ENCODE measurements at places on chromosomes 16 and 17.

- DNase-seq: no peak
Observed at GRCh38 chr17:27980043-27980442, 62.4 kb upstream of the NLK start.

- DNase-seq: peak; percentile 94
Observed at GRCh38 chr17:79728169-79728907, 2.4 kb upstream of the ENPP7 start.

DNA sequence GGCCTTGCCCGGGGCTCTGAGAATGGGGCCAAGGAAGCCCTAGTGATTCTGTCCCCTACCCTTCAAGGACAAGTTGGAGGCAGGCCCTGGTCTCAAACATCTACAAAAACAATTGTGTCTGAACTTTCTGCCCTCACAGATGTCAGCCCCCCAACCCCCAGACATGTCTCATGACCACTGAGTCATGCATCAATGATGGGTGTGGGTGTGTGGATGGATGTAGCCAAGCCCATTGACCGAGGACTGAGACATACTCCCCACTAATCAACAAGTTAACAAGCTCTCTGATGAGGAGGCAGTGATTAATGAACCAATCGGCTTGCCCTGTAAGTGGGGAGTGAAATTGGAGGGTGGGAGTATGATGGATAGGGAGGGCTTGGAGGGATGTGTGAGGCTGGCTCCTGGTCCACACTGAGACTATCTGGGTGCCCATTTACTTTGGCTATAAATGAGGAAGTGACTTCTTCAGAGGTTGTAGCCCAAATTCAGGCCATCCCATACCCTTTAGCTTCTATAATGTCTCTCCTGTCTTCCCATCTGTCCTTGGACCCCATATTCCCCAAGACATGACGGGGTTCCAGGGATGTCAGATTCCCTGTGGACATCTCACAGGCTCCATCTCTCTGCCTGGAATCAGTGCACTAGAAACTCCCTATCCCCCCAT, 97.1 kb upstream of the TMEM97 start:
- DNase-seq: no peak

- no peak for DNase-seq
Observed at GRCh38 chr17:60559659-60559994, 33.6 kb upstream of the APPBP2 start.

DNA sequence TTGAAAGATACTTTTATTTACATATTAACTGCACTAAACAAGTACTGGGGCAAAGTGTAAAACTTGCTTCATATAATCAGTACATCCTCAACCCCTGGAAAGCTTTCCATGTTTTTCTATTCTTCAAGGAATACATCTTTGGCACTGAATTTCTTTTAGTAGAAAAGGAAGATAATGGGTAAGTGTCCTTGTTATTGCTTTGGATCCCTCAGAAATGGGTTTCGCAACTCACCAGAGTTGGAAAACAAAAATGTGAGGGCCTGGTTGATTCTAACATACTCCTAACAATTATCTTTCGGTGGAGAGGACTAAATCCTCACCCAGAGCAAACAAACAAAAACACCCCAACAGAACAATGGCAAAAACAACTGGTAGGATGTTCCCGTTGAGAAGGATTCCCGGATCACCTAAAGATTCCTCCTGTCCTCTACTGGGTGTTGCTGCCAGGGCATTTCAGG, 120.4 kb downstream of the PARN start:
- no peak for DNase-seq

- peak; percentile 73 for DNase-seq
Observed at GRCh38 chr17:39194985-39195524, 2.4 kb downstream of the CACNB1 start.

DNA sequence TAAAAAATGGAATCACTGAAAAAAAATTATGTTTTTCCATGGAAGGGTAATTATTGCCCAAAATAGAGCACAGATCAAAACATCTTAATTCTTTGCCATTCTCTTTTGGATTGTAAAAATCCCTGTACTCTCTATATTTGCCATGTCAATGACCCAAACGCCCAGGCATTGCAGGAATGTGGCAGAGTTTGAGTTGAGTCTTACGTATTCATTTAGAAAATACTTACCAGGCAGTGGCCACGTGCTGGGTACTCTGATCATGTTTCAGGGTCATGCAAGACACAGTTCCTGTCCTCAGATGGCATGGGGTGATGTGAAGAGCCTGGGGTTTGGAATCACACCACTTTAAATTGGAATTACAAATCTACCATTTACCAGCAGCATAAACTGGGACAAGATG, 267.7 kb downstream of the ABCC12 start:
- no peak for DNase-seq

DNA sequence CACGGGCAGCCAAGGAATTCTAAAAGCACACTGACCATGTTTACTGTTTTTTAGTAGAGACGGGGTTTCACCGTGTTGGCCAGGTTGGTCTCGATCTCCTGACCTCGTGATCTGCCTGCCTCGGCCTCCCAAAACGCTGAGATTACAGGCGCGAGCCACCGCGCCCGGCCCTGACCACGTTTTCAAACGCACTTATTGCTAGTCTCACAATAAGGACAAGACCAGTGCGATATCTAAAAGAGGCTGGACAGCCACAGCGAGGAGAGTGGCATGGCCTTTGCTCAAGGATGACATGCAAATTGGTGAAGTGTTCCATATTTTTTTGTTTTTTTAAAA, 35.0 kb upstream of the CLEC18B start:
- DNase-seq: no peak

DNA sequence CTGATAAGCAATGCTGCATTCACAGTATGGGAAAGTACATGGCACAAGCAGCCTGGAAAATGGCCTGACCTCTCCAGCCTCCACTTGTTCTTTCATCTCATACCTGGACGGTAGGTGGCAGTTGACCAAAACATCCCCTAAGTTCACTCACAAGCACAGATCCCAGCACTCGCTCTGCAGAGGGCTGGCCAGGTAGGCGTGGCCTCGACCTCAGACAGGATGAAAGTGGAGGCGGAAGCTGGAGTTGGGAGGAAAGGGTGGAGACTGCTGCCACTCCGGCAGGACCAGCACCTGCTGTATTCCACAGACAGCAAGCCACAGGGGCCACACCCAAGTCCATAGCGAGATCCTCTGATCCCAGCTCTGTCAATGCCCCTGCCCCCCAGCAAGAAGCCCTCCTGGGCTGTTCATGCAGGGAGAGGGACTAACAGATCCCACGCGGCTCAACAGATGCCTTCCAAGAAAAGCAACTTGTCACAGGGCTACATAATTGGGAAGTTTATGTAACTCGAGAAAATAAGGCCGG, 31.3 kb downstream of the ZCCHC14 start:
- peak; percentile 81 for DNase-seq

GRCh38 chr17:78818932-78819331, 21.7 kb downstream of the USP36 start:
- no peak for DNase-seq

DNA sequence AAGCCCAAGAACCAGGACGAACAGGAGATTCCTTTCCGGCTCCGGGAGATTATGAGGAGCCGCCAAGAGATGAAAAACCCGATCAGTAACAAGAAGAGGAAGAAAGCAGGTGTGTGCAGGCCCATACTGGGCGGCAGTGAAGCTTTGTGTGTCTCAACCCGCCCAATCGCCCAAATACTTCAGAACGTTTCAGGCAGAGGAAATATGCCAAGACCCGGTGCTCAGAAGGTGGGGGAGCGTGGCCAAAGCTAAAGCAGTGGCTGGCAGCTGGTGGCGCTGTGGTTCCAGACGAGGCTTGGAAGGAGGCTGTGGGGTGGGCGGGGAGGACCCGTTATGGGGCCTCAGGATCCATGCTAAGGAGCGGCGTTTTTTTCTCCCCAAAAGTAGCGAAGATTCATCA, 1.2 kb downstream of the CCDC137 start:
- no peak for DNase-seq

DNA sequence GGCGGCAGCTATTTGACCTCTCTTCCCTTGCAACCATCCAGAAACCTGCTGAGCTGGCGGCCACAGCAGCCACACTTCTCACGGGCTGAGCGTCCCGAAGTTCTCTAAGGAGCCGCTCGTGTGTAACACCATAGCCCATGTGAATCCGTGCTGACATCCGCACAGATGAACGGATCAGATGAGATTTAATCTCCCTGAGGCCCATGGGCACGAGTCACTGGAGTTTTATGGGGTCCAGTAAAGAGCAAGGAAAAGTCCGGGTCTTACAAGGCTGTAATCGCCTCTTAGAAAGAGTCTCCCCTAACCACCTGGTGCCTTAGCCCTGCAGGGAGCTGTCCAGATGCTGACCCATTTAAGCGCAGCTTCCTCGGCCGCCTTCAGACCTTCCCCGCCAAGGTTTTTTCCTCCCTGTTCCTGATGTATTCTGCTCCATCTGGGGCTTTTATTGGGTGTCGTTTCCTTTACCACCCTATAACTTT, 5.5 kb upstream of the CACNG5 start:
- peak; percentile 80 for DNase-seq

GRCh38 chr17:73834684-73835343, 190.6 kb upstream of the SDK2 start:
- no peak for DNase-seq

DNA sequence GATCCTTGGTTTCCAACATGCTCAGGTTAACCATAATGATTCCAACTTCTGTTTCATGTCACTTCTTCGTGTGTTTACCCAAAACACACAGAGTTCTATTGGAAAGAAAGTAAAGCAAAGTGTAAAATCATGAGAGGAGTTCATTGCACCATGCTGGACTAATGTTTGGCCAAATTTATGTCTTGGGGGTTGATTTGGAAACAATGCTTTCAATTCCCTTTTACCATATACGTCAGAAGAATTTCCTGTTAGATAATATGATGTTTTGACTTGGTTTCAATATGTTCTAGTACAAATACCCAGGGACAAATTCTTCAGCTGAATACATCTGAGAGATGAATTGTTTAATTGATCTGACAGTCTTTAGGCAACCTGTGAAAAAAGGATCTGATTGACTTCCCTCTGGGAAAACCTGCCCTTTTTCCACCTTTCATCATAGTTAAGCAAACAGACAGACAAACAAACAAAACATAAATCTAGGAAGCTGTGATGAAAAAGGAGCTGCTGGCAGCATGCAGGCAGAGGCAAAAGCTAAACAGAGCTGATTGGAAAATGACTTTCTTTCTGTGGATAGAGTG, 26.0 kb upstream of the MPHOSPH6 start:
- DNase-seq: no peak

GRCh38 chr16:62066747-62067146, 30.5 kb upstream of the CDH8 start:
- DNase-seq: no peak

- no peak for DNase-seq
Observed at GRCh38 chr17:27569884-27570577, 61.0 kb upstream of the LGALS9 start.

DNA sequence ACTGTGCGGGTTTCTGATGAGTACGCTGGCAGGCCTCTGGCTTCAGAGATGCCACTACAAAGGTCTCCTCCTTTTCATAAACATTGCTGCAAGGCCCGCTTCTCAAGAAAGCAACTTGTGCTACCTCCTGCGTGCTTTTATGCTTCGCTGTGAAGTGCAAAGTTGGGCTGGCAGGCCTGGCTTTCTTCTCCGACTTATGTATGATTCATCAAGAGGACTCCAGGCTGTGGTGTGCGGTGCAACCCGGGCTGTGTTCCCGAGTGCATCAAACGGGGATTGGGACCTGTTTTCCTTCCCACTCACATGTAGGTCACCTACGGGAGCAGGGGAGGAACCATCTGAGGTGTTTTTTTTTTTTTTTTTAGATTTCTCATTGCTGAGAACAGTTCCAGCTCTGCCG, 534.1 kb downstream of the WWOX start:
- DNase-seq: no peak

DNA sequence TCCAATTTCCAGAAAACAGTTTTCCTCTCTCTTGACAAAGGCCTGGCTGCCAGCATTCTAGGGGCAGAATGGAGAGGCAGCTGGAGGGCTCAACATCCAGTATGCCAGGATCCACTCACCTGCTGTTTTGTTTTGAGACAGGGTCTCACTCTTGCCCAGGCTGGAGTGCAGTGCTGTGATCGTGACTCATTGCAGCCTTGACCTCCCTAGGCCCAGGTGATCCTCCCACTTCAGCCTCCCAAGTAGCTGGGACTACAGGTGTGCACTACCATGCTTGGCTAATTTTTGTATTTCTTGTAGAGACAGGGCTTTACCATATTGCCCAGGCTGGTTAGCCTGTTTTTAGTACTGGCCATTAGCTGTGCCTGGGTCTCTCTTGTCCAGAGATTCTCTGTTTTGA, 29.1 kb upstream of the FOXJ1 start:
- no peak for DNase-seq
